ENCODE measurements at places on chromosomes 3 and 15.
A peak's percentile ranks its signal among the peaks of the same experiment; 100 is the strongest.

DNA sequence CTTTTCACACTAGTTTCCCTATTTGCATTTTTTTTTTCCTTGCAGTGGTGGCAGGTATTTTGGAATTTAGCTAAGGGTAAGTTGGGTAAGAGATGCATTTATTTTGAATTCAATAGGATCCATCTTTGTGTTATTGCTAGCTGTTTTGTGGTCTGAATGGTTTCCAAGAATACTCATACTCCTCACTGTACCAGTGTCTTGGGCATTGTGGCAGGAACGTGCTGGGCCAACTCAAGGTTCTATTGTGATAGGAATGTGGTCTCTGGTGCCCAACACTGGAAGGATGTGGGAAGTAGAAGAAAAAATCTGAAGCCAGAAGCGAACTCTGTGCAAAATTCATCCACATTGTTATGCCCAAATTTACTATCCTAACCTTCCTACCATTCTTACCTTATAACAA is 135.6 kb downstream of the RBMS3 start:
- DNase-seq: no peak

DNA sequence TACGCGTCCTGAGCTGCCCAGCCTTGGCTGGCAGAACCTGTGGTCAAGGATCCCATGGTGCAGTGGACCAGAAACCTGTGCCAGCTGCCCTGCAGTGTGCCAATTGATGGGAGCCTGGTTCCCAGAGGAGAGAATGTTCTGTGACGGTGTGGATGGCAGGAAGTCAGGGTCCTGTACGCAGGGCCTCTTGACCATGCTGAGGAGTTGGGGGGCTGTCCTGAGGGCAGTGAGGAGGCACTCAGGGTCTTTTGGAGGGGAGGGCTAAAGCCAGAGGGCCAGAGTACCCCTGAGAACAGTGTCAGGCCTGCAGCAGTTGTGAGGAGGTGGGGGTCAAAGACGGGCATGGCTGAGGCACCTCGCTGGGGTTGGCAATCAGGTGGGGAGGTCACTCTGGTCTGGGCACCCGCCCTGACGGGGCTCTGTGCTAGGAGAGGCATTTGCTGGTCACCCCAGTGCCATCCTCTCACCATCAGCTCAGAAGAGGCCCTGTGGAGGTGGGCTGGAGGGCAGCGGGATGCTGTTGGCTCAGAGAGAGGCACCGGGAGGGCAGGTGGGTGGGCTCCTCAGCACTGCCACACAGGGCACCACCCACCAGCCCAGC is 61.0 kb downstream of the SCN5A start:
- DNase-seq: no peak

DNA sequence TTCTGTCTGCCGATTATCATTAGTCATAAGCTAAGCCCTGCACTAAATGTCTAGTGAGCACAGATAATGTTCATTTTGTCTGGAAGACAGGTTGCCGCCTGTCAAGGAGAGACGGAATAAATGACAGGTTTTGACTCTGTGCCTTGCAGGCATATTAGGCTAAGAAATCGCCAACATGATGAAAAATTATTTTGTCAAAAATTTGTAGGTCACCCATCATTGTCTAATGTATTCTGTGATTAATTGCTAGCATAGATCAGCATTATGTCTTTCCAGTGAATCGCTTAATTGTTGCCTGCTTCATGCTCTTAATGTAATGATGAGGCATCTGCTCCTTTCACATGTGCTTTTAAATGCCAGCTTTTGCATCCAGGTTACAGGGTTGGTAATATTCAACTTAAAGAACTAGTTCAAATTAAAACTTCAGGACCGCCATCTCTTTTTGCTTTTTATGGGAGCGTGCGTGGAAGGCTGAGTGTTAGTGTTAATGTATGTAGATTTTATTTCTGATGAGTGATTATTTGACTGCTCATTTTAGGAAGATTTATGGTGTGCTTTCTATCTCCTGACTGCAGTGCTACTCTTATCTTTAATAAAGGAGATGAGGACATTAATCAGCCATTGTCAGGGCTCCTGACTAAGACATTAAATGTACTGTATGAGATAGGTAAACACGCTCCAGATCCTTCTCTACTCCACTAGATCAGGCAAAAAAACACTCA is 120.8 kb upstream of the MEIS2 start:
- no peak for DNase-seq

GRCh38 chr3:19173945-19174344 is 25.6 kb downstream of the KCNH8 start:
- no peak for DNase-seq

GRCh38 chr15:40872791-40873693 is 992 bp downstream of the RHOV start:
- no peak for DNase-seq

- peak; percentile 54 for DNase-seq
These were observed 98.6 kb downstream of the RPL39L start for GRCh38 chr3:187040516-187041361.

DNA sequence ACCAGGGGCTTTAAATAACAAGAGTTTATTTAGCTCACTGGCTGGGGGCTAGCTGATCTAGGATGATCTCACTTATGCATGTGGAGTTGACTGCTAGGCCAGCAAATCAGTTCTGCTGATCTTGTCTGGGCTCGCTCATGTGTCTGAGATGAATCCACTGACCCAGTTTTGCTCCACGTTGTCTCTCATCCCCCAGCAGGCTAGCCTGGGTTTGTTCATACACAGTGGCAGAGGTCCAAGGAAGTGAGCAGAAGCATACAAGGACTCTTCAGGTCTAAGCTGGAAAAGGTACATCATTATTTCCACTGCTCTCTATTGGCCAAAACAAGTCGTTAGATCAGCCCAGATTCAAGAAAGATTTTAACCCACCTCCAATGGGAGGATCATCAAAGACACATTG is 238.0 kb downstream of the PLCL2 start:
- no peak for DNase-seq

GRCh38 chr3:149954812-149955211 is 15.9 kb downstream of the PFN2 start:
- no peak for DNase-seq
